ENCODE measurements at places on chromosomes 12 and 14.

GRCh38 chr12:27034607-27035293 is 12.4 kb downstream of the MED21 start:
- DNase-seq, result no peak

DNA sequence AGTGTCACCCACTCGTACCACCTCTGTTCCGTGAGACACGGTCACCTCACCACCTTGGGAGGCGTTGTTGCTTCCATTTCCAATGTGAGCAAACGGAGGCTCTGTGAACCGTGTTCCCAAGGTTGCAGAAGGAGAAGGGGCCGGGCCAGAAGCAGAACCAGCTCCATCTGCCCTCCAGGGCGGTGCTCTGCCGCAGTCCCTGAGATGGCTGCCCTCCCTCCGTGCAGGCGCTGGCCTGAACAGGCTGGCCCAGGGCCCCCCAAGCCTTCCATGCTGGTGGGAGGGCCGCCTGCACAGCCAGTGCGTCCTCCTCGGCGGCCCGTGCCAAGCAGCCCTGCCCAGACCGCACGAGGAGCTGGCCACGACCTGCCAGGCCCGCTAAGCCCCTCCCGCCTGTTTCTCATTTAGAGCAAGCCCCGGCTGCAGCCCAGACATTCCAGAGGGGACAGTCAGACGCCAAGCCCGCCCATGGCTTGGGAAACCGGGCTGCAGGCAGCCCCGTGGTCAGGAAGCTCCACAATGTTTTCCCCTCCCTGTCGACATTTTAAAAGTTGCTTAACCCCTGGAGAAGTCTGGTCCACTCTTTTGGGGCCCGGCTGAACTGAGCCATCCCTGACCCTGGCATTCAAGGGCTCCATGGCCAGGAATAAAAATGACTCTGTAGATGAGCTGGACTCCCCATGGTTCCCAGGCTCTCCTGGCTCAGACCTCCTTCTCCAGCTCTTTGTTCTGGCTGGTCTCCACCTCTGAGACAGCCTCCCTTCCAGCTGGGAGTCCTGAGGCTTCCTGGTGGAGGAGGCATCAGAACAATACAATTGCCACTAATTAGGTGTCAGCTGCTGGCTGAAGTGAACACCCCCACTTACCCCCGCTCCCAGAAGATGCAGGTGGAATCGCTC is 236.0 kb downstream of the BCL11B start:
- DNase-seq, result no peak

DNA sequence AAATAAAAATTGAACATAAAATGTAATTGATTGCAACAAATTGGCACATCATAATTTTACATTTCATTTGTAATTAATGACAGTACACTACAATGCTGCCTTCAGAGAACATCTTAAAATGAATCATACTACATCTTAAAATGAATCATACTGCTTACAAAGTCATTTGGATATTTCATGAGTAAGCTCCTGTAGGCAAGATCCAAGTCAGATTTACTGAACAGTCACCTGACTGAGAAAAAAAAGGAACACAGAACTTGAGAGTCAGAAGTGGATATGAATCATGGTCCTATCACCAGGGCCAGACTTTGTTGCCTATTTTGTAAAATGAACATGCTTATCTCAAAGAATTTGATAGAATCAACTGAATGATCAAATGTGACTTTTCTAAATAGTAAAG is 32.7 kb upstream of the FBLN5 start:
- DNase-seq, result no peak

GRCh38 chr14:90499121-90499520 is 102.3 kb downstream of the CALM1 start:
- no peak for DNase-seq

GRCh38 chr12:120115692-120116440 is 687 bp downstream of the RAB35 start:
- DNase-seq, result no peak

DNA sequence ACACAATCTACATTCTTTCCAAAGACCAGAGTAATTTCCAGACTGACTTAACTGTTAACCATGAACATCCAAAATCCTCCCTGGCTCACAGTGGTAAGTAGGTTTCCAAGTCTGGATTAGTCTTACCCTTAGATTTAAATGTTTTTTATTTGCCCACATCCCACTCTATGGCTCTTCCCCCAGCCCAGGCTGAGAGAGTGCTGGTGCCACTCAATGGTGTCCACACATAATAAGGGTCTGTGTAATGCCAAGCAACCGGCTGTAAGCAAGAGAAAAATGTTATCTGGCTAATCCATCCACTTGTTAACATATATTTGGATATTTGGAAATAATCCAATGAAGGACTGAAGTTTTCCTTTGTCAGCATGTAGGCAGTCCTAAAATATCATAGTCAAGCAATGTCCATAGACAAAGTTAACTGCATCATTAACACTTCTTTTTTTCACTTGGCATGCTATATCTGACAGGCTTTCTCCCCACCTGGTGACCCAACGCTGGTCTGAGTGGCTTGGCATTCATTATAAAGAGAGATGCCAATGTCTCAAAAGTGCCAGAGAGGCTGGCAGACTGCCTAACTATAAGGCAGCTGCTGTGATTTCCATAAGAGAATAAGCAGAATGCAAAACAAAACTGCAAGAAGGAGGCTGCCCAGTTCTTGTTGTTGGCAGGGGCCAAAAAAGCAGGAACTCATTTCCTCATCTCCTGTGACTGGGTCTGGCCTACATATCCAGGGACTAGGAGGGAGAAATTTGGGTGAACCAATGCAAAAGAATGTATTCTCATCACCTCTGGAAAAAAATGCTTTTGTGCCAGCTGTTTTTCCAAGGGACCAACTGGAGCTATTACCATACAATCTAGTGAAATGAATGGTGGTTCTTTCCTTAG is 13.9 kb upstream of the HOXC13 start:
- DNase-seq, result peak; percentile 65

DNA sequence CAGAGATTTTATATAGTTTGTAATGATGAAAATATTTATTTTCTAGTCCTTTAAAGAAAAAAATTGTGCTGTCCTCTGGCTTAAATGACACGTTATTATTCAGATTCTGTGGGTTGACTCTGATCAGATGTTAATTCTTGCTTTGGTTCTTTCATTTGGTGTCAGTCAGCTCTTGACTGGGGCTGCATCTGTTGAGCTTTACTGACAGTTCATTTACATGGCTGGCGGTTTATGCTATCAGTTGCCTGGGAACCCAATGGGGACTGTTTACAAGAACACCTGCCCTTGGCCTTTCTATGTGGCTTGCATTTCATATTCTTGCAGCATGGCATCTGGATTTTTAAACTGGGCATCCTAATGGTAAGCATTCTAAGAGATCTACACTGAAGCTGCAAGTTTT is 667.1 kb upstream of the FBXO33 start:
- DNase-seq, result no peak

DNA sequence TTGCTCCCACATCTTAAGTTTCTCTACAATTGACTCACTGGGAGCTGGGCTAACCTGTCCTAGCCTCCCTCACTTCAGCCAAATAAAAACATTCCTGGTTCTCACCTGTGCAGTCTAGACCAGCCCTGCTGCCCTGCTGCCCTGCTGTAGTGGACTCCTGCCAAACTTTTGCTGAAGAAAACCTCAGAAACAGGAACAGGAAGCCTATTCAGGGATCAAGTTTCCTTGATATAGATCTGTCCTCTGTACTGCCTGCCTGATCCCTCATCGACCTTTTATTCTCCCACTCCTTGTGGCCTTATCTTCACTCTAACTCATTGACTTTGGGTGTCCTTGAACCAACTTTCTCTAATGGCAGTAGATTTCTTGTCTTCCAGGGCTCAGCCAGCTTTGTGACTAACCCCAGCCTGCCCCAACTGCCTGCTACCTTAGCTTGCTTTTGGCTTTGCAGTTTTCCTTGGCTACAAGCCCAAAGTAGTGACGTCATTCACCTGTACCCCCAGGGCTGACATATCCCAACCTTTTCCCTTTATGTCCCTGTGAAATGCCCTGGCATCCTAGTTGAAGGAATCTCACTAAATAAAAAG is 234.8 kb downstream of the DUSP6 start:
- no peak for DNase-seq

GRCh38 chr14:22547948-22548750 is 40.9 kb downstream of the DAD1 start:
- no peak for DNase-seq

DNA sequence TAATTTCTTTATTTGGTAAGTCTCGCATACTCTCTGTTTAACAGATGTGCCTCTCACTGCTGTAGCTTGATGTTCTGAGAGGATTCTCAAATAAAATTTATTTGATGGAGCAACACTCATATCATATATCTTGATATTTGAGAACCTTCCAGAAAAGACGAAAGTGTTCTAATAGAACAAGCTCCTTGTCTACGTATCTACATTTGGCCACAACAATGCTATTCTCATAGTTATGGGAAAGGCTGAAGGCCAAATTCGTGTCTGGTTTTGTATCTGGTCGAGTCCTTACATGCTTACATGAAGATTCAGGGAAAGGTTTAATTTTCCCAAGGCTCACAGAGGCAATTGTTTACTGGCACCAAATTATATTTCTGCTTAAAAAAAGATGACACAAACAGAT is 186.7 kb upstream of the SLC38A2 start:
- no peak for DNase-seq

GRCh38 chr12:109681986-109682707 is 31.5 kb upstream of the FAM222A start:
- DNase-seq, result no peak

DNA sequence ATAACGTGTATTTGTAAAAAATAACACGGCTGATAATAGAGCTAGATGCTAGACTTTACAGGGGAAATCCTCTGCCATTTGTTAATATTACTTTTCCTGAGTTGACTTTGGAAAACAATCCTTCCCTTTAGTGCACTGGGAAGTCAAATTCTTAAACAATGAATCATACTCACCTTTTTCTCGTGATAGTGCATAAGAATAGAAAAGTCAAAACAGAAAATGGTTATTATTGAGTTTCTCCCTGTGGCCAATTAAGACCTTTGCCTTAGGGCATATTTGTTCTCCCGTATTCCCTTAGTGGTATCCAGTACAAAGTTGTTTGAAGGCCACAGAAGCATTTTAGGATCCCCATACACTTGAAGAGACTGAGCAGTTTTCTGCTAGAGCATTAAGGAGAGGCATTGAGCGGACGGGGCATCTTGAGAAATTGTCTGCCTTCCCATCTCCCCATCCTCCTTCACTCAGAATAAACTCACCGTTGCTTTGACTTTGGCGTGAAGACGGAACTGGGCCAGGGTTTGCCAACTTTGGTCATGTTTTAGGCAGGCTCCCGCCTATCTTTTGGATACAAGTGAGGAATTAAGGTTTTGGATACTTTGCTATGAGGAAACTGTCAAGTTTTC is 171.3 kb downstream of the TMTC2 start:
- DNase-seq, result no peak

DNA sequence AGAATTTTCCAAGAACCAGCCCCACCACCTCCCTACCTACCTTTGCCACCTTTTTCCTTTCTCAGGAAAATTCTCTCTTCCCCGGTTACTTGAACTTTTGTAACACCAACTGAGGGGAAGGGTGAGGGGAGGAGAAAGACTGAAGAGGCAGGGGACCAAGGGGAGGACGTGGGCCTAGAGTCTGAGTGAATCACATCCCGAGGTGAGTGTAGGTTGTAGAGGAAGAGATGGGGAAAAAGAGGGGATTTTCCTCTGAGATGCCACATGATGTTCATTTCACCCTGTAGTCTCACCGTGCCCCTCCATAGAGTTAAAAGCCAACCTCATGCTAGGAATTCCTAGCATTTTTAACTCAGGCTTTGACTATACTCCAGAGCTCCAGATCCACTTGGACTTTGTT is 311.8 kb downstream of the RPAP3 start:
- no peak for DNase-seq

GRCh38 chr12:72570601-72571000 is 298.4 kb downstream of the TRHDE start:
- DNase-seq, result no peak

DNA sequence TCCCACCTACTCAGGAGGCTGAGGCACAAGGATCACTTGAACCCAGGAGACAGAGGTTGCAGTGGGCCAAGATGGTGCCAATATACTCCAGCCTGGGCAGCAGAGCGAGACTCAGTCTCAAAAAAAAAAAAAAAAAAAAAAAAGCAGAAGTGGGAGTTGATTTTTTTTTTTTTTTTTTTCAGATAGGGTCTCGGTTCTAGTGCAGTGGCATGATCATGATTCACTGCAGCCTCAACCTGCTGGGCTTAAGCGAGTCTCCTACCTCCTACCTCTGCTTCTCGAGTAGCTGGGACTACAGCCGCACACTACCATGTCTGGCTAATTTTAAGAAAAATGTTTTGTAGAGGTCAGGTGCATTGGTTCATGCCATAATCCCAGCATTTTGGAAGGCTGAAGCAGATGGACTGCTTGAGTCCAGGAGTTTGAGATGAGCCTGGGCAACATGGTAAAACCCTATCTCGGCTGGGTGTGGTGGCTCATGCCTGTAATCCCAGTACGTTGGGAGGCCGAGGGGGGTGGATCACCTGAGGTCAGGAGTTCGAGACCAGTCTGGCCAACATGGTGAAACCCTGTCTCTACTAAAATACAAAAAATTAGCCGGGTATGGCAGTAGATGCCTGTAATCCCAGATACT is 16.3 kb upstream of the HSP90AA1 start:
- no peak for DNase-seq

DNA sequence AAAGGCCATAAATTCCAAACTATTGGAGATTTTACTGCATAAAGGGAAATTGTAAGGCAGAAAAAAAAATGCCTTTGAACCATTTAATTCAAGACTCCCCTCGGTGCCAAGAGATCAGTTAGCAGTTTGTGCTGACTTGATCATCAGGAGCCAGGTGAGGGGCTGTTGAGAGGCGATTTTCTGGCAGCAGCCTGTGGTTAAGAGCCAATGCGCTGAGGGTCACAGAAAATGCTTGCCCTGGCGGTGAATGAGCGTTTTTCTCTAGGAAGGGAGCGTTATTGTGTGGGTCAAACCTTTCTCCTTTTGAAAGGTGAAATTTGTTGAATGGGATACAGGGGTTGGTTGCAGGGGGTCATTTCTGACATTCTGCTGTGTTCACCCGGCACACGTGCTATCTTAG is 4.7 kb downstream of the SRRM4 start:
- no peak for DNase-seq

- no peak for DNase-seq
Observed at GRCh38 chr14:86613786-86614185, 1083.8 kb downstream of the FLRT2 start.

DNA sequence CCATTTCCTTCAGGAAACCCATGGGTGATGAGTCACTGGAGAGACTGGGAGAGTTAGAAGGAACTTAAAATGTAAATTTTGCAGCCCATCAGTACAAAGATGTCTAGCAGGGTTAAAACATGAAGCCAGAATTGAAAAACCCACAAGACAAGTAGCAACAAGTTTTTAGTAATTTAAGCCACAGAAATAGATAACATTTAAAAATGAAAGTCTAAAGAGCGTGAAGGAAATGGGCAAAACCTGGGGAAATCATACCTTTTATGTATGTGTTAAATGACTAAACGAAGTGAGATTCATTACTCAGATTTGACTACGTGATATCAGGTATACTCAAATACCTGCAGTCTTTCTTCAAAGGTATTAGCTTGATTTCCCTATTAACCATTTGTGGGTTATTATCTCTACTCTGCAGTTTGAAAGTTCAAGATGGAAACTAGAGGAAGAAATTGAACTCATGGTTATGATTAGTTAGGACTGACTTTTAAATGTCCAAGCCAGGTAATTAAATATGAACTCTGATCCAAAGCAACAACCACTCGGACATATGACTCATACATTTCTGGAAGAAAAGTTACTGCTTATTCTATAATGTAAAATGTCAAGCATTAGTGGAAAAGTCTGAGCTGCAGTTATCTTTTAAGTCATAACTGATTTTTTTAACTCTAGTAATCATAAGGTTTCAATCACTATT is 84.1 kb downstream of the ITPR2 start:
- DNase-seq, result no peak

GRCh38 chr12:112299704-112300103 is 82.5 kb downstream of the HECTD4 start:
- DNase-seq, result no peak

- no peak for DNase-seq
Observed at GRCh38 chr14:22506378-22506710, 82.7 kb downstream of the DAD1 start.
